ENCODE measurements at places on chromosomes 3 and 15.

DNA sequence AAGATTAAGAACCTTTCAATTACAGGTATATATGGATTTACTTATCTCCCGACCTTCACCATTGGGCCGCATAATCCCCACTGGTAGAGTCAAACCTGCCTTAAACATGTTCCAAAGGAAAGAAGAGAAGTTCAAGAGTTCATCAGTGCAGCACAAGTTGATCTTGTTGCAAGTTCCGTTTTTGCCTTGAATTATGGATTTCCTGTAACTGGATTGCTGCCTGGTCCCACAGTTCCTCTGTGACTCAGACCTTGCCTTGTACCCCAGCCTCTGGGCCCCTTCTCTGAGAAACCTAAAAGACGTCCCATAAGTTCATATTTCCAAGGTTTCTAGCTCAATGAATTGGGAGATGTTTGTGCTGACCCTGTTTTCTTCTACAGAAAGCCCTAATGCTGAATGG lies 112.5 kb upstream of the THBS1 start:
- DNase-seq = no peak

- DNase-seq = peak; percentile 66
These were observed 306.5 kb downstream of the RPLP1 start for GRCh38 chr15:69758810-69759790.

DNA sequence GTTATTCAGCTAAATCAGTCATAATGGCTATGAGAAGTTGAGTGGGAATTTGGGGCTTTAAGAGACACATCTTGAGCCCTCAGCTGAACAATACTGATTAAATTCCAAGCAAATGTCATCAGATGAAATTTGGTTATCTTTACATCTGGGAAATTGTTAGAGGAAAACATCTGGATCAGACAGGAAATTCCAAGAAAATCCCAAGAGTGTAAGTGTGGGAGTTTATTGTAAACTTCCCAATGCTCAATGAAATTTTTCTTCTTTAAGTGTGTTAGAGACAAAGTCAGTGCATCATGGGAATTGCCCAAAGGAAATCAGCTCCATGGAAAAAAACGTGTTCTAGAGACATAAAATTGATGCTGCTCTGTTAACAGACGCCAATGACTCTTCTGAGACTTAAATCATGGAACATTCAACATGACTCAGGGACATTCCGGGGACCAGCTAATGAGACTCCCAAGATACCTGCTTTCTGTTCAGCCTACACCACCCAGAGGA lies 19.8 kb upstream of the DCLK3 start:
- DNase-seq = no peak

DNA sequence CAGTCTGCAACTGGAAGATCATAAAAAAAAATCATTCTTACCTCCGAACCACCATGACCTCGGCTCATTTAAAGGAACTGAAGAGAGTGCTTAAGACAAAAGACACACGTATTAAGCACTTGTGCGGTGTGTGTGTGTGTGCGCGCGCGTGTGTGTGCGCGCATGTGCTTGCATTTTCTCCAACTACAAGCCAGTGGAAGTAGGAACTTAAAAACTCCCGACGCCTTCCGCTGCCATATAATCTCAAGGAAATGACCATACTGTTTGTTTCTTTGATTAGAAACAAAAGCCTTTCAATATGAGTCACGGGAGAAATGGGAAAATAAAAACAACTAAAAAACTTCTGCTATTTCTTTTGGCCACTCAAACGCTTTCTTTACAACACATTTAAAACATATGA lies 32.4 kb downstream of the FRMD4B start:
- no peak for DNase-seq

GRCh38 chr3:8555113-8555661 lies 53.6 kb downstream of the LMCD1 start:
- no peak for DNase-seq

DNA sequence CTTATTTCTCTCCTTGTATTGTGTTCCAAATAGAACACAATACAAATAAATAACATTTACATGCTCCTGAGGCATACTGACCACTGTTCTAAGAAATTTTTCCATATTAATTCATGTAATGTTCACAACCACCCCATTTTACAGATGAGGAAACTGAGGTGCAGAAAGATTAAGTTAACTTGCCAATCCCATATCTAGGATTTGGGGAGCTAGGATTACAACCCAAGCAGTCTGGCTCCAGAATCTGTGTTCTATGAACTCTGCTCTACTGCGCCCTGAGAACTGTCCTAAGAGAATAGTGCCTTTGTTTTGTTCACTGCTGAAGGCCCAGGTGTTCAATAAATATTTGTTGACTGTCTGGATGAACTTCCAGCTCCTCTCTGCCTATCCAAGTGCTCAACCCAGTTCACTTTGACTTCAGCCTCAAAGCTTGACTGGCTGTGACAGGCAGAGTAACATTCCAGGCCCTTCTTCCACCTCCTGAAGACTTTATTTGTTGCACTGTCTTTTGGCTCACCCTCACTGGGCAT lies 3.1 kb downstream of the NEK10 start:
- DNase-seq = no peak

DNA sequence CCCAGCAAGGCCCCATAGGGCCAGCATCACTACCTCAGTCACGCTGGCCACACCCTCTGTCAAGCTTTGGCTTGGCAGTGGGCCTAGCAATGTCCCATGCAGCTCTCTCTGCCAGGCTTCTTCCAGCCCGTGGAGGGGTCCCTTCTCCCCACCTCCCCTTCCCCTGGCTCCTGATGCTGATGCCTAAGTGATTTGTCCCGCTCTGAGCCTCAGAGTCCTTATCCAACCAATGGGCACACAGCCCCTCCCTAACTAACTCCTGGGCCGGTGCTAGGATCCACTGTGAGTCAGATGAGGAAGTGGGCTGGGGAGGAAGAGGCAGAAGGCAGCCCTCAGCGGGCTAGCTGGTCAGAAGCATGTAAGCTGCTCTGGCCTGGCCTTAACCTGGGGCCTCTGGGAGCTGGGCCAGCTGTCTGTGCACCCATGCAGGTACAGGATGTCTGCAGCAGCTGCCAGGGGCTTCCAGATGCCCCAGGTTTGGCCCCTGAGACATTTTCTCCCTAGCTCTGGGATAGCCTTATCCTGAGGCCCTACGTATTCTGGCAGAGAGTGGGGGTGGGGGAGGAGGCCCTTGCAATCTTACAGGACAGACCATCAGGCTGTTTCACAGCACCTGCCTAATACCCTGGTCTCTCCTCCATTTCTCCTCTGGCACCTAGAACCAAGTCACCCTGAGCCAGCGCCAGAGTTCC lies 740 bp upstream of the ZBTB47 start:
- no peak for DNase-seq

- DNase-seq = no peak
These were observed 93.3 kb upstream of the TRIM42 start for GRCh38 chr3:140584549-140584948.

GRCh38 chr15:71599418-71600151 lies 210.8 kb upstream of the NR2E3 start:
- no peak for DNase-seq

- no peak for DNase-seq
These were observed 8.1 kb downstream of the MRPL3 start for GRCh38 chr3:131494706-131495105.

- DNase-seq = no peak
These were observed 17.8 kb downstream of the EDEM1 start for GRCh38 chr3:5205165-5205941.

GRCh38 chr15:99137877-99138276 lies 33.0 kb downstream of the SYNM start:
- no peak for DNase-seq

GRCh38 chr3:69710153-69710977 lies 28.9 kb upstream of the MITF start:
- no peak for DNase-seq

DNA sequence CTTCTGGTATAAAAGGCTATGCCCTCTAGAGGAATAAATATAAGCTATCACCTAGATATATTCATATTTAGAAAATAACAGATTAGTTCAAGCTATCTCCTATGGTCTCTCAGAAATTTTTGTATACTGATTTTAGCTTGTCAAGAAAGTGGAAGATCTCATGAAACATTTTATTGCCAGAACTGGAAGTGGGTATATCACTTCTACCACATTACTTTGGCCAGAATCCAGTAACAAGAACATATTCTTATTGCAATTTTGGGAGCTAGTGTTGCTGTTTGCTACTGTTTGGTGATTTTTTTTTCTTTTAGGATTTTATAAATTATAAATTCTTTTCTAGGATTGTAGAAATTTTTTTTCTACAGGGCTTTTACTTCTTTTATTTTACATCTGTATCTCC lies 14.2 kb upstream of the DIPK2A start:
- DNase-seq = no peak

- no peak for DNase-seq
These were observed 19.3 kb upstream of the CCNDBP1 start for GRCh38 chr15:43165801-43166325.

GRCh38 chr15:29685156-29686078 lies 136.9 kb downstream of the TJP1 start:
- DNase-seq = no peak

DNA sequence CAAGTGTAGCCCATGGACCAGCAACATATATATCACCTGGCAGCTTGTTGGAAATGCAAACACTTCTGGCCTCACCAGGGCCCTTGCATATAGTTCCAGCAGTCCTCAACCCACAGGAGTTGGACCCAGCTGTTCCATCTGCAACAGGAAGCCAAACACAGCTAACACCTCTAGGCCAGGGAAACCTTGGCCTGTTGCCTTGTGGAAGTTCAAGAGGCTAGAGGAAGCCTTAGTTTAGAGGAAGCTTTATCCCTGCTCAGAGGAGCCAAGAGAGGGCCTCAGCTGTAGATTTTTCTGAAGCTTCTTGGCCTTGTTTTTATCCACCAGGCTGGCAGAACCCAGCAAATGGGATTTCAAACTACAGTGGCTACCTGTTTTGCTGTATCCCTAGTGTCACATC lies 11.4 kb downstream of the FHIT start:
- no peak for DNase-seq

DNA sequence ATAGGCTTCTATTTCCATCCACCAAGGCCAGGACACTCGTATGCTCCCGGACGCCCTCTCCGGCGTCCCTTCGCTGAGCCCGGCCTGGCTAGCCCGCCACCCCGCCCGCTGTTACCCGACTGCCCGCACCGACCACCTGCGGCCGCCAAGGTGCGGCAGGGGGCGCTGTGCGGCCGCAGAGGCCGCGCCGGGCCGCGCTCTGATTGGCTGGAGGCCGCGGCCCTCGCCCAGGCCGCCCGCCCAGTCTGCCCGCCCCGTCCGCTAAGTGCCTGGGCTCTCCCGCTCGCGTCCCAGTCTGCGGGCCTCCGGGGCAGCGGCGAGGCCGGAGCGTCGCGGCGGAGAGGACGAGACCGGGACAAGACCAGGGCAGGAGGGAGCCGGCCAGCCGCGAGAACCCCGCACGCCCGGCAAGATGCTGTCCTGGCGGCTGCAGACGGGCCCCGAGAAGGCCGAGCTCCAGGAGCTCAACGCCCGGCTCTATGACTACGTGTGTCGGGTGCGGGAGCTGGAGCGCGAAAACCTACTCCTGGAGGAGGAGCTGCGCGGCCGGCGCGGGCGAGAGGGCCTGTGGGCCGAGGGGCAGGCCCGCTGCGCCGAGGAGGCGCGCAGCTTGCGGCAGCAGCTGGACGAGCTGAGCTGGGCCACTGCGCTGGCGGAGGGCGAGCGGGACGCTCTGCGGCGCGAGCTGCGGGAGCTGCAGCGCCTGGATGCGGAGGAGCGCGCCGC lies at the start of gene SYNM:
Gene SYNM (plus strand): TSS at position 293 of the 726 bp plus-strand sequence. CDS start 120 bp downstream, at position 413.
- no peak for DNase-seq

GRCh38 chr3:194930377-194931204 lies 244.9 kb downstream of the FAM43A start:
- DNase-seq = no peak

DNA sequence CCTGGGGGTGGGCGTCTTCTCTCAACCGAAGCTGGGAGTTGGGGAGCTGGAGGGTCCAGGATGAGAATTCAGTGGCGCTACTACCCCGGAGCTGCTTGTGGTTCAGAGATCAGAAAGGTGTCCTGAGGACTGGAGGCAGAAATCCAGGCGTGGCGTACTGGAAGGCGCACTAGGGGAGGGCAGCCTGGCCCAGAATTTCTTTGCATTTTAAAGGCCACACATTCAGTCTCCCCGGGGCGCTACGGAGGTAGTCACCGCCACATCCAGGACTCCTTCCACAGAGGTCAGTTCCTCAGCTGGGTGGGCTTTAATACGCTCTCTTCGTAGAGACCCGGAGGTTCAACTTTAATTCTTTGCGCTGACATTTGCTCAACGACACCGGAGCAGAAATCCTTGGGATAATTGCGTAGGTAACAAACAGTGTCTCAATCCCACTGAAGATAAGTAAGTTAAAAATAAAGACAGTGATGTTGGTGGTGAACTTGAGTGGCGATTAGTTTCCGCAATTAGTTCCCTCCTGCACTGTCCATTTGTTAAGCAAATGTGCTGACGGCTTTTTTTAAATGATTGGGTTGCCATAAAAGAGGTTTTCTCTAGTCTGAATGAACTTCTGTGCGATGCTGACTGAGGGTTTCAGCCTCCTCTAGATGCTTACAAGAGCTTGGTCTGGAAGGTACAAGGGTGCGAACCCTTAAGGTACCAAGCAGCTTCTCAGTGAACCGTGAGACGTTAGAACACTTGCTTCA lies 535 bp downstream of the MCTP2 start:
- DNase-seq = no peak

GRCh38 chr3:126998320-126998719 lies 15.4 kb downstream of the PLXNA1 start:
- DNase-seq = no peak

DNA sequence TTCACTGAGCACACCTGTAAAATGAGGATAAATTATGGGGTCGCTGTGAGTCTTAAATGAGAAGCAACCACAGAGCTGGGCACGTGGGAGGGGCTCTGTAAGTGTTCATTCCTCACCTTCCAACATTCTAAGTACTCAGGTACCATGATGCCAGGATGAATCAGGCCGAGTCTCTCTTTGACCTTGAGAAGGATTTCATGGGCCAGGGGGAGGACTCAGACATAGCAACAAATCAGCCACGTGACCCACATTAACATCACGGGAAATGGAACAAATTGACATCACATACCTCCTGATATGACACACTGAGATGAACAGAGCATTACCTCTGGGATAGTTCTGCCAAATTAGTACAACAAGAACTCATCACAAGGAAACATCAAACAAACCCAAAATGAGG lies 35.2 kb upstream of the USP3 start:
- no peak for DNase-seq

GRCh38 chr15:65920121-65920520 lies 50.8 kb downstream of the RAB11A start:
- DNase-seq = no peak

DNA sequence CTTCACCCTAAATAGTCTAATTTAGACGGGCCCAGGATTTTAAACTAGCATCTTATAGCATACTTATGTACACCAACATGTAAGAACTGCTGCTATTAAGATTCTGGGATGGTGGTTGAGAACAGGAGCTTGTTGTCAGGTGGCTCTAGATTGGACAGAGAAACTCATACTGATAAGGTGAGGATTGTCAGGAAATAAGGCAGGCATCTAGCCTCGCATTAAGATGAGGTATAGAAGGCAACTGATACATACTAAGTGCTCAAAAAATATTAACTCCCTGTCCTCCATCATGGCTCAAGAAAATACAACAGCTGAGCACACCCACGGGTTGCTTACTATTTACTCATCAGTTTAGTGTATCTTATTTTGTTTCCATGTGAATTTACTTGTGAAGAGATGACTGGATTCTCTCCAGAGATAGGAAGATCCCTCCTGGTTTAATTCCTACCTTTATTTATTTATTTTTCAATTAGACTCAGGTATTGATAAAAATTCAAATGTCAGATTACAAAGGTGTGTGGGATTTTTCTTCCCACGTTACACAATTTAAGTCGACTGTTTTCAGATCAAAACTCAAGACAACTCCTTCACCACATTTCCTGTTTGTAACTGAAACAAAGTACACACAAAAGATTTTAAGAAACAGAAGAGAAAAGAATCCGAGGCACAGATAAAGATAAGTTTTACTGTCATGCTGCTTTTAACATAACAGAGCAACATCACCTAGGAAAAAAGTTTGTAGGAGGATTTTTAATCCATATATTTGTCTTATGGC lies at the start of gene TRAT1:
Gene TRAT1 (plus strand): TSS at position 664 of the 775 bp plus-strand sequence. CDS start 142 bp downstream, outside the sequence.
- DNase-seq = no peak

Measured in stimulated activated CD8-positive, alpha-beta memory T cell treated with anti-CD3 and anti-CD28 coated beads, Interleukin-7, amount 100 ng/mL, for 1 hour (primary cell).